NCI-H2081 (cell line): ENCODE measurements at places on chromosomes 12 and 14.

GRCh38 chr12:1222858-1223639 is 232.0 kb downstream of the ERC1 start:
- DNase-seq = no peak

DNA sequence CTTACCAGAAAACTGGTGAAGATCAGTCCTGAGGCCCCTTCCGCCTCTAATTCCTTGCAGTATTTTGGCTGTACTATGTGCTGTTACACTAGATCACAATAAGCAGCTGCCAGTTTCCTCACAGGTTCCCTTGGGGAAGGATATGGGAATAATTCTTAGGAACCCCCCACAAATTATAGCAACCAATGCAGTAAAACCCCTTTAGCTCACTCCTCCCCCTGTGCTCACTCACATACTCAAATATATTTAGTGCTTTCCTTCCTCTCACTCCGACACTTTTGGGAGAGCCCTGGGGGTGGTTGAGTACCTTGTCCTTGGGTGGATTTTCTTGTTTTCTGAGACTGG is 162.7 kb downstream of the ETV6 start:
- peak; percentile 75 for DNase-seq

DNA sequence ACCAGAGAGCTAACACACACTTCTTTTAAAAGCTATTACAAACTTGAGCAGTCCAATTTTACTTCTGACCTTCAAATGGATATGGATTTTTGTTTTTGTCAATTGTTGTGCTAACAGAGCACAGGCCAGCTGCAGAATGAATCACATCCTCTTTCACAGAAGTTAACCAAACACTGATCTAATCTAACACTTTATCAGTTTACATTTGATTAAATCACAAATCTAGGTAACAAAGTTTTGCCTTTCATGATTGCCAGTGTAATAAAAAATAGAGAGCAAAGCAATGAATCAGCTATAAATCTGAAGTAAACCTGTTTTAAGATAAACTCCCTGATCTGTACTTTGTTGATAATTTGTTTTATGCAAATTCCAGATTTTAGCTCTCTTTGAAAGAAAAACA is 273.1 kb upstream of the RGS6 start:
- no peak for DNase-seq

DNA sequence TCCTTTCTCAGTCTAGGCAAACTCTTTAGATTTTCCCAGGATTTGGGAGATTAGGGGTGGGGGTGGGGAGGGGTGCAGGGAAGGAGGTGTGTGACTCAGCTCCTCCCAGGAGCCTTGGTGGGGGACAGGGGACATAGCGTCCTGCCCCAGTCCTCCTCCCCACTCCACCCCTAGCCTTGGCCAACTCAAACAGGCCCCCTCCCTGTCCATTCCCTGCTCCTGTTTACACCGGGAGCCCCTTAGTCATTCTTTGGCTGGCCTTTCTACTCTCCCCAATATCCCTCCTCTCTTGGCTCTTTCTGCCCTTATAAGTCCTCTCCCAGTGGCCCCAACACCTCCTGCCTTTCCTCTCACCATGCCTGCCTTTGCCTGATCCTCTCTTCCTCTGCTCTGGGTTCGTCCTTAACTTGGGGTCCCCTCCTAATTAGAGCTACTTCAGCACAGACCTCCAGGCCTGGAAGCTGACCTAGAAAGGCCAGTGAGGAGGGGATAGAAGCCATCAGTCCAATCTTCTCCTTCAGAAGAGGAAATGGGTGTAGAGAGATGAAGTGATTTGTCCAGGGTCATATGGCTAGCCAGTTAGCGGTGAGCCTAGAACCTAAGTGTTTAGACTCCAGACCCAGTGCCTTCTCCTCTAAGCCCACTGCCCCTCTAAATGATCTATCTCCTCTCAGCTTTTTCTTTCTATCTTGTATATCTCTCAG is 2.3 kb upstream of the ITGA5 start:
- no peak for DNase-seq
